ENCODE measurements at places on chromosomes 3 and 15.

DNA sequence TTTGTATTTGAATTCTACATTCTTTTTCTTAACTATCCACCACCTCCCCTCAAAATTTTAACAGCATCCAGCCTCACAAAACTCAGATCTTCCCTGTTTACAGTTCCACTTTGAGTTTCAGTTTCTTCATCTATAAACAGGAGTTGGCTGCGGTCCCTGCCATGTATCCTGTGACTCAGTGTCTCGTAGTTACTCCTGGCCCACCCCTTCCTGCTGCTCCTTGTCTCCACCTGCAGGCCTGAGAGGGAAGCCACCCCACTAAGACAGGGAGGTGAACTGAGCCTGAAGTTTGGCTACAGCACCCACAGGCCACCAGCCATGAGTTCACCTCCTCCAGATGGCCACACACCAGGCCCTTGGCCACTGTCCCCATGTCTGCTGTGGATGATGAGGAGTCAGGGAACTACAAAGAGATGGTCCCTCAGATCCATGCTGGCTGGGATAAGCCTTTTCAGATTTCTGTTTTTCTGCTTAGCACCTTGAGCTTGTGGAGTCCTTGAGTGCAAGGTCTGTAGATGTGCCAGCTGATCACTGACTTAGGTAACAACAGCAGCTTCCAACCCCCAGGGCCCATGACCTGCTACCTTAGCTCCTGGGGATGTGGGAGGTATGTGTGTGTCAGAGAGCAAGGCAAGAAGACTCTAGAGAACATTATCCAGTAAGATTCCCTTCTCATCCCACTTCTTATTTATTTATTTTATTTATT is 37.5 kb downstream of the CD86 start:
- peak; percentile 66 for DNase-seq
- H3K27ac ChIP-seq = peak overlapping the region; percentile 63
- H3K27me3 ChIP-seq = peaks cover 3% of the 10 kb centered on the region
- H3K4me1 ChIP-seq = peaks cover 30% of the 10 kb centered on the region

DNA sequence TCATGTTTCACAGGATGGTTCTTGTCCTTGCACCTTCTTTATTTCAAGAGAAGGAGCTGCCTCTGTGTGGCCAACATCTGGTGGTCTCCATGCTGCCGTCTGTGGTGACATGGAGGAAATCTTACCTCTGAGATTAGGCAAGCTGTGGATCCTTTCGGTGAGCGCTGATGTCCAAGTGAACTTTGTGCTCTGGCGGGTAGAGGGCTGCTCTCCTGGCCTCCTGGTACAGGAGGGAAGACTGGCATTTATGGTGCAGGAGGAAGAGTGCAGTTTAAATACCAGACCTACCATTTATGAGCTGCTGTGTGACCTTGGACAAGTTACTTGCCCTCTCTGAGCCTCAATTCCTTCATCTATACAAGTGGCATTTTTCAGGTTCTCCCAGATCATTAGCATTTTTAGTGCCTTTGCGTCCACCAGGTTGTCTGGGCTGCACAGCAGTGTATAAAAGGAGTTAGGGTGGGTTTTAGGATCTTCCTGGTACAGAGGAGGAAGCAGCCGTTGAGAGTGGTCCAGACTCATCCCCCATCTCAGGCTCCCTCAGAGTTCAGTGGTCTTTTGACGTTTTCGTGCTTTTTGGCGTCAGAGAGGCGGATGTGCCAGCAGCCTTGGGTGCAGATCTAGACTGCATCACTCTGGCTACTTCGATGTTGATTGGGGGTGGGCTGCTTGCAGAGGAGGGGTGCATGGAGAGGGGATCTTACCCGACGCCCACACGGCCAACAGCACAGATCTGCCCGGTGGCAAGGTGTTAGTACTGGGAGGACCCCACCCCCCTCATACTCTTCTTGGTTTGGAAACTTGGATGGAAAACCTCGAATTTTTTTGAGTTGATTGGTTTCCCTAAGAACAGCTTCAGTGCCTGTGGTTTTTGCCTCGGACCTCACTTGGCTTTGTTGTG is 162.2 kb downstream of the ITPR1 start:
- H3K4me1 ChIP-seq = peaks cover 4% of the 10 kb centered on the region
- H3K4me3 ChIP-seq = no peak overlapping the region
- H3K27me3 ChIP-seq = no peaks in the 10 kb centered on the region
- H3K36me3 ChIP-seq = peaks cover 87% of the 10 kb centered on the region
- DNase-seq = no peak

DNA sequence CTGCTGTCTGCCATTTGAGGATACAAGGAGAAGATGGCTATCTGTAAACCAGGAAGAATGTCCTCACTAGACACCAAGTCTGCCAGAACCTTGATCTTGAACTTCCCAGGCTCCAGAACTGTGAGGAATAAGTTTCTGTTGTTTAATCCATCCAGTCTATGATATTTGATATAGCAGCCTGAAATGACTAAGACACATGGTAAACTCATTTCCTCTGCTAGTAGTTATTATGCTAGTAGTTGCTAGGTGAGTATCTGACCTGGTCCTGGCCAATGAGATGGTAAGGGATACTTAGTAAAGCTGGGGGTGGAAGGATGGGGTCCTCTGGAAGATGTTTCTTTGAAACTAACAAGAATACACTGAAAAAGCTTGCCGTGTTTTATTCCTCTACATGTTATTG is 280.7 kb upstream of the ARHGEF26 start:
- DNase-seq = no peak
- H3K27ac ChIP-seq = no peak overlapping the region
- no peaks in the 10 kb centered on the region for H3K4me1 ChIP-seq
- H3K36me3 ChIP-seq = no peaks in the 10 kb centered on the region

DNA sequence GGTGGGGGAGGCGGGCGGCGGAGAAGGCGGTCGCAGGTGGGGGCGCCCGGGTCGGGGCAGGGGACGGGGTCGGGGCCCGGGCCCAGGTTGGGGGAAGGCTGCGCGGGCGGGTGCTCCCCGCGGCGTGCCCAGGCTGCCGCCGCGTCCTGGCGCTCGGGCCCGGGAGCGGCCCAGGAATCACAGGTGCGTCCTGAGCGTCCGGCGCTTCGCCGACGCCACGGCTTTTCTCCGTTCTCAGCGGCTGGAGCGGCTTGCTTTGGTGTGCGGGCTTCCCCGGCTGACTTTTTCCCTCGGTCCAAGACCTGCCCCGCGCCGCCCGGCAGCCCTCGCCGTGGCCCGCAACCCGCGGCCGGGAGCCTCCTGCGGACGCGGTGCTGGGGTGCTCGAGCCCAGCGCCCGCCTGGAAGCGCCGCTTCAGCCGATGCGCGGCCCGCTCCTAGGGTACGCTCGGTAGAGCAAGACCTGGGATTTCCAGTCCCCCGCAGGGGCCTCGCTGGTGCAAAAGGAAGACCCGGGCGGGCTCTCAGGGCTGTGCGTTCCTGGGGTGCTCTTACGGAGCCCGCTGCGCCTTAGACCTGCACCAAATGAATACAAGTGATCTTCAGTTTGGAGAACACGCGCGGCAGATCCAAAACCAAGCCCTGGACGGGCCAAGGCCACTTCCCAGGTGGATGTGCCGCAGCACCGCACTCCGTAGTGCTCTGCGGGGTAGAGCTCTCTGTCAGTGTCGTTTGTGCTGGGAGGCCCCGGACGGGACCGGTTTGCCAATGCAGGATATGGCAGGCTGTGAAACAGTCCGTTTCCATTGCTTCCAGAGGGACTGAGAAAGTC is 639 bp downstream of the NIPA1 start:
- peaks cover 47% of the 10 kb centered on the region for H3K4me1 ChIP-seq
- H3K36me3 ChIP-seq = peaks cover 39% of the 10 kb centered on the region

DNA sequence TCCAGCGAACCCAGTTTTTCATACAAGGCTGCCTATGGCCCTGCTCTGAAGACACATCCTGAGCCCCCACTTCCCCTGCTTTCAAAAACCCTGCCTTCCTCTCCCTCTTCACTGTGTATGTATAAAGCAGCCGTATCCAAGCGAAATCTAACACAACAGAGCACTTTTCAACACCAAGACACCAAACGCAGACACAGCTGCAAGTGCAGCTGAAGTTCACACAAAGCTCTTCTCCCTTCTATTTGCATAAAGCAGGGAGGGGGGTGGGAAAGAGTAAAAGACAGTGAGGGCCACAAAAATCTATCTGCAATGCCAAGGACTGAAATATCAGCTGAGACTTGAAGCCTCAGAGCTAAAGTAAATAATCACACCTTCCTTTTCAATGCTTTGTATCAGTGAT is 35.1 kb upstream of the CSPG5 start:
- peaks cover 2% of the 10 kb centered on the region for H3K4me1 ChIP-seq
- DNase-seq = no peak
- H3K36me3 ChIP-seq = peaks cover 66% of the 10 kb centered on the region
- H3K4me3 ChIP-seq = no peak overlapping the region
- no peaks in the 10 kb centered on the region for H3K27me3 ChIP-seq
- no peak overlapping the region for H3K27ac ChIP-seq

DNA sequence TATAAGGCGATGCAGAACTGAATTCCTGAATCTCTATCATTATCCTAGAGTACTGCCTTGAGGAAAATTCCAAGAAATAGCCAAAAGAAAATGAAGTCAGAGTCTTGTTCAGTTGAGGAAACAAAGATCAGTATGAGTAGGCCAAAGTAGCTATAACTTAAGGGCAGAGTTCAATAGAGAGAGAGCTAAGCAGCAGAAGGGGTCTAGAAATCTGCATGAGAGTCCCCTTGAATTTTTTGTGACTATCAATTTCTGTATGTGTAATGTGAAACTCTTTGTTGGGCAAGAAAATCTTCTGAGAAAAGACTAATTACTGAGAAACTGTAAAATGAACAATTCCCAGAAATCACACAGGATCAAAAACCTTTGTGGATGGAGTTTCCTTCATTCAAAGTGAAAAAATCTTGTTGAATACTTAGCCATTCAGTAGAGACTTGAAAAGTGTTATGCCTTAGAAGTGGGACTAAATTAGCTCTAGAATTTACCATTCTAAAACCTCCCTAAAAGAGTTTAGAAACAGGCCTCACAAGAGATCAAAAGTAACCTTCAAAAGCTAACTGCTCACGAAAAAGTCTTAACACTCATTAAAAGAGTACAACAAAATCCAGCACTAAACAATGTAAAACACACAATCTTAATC is 43.1 kb upstream of the FNDC3B start:
- DNase-seq = no peak
- H3K4me1 ChIP-seq = peaks cover 10% of the 10 kb centered on the region
- H3K27me3 ChIP-seq = peaks cover 2% of the 10 kb centered on the region
- H3K4me3 ChIP-seq = no peak overlapping the region

DNA sequence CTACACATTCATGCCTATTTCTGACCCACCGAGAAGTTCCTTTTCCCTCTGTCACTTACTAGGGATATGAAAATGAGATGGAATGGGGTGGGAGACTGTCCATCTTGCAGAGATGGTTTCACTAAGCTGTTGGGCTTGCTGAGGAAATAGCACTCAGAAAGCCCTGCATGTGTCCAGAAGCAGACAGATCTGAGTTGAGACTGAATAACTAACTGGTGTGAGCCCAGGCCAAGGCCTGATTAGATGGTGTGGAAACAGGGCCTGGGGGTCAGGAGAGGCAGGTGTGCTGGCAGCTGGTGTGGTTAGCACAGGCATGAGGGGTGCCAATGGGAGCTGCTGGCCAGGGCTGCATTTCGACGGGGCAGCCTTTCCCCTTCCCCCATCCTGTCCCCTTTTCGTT is 72.1 kb downstream of the CLSTN2 start:
- H3K4me1 ChIP-seq = no peaks in the 10 kb centered on the region
- no peak overlapping the region for H3K4me3 ChIP-seq
- no peak for DNase-seq
- no peak overlapping the region for H3K27ac ChIP-seq
- H3K36me3 ChIP-seq = no peaks in the 10 kb centered on the region

GRCh38 chr3:115325539-115325938 is 178.5 kb upstream of the ZBTB20 start:
- H3K36me3 ChIP-seq = no peaks in the 10 kb centered on the region
- no peak for DNase-seq
- no peaks in the 10 kb centered on the region for H3K4me1 ChIP-seq
- H3K27me3 ChIP-seq = no peaks in the 10 kb centered on the region
- H3K4me3 ChIP-seq = no peak overlapping the region

- DNase-seq = no peak
- no peak overlapping the region for H3K4me3 ChIP-seq
- H3K36me3 ChIP-seq = no peaks in the 10 kb centered on the region
- no peak overlapping the region for H3K27ac ChIP-seq
Measured at GRCh38 chr15:99090011-99090699, 14.7 kb upstream of the SYNM start.

GRCh38 chr15:58554758-58555157 is 123.0 kb downstream of the LIPC start:
- no peak for DNase-seq
- H3K27me3 ChIP-seq = peaks cover 3% of the 10 kb centered on the region
- H3K27ac ChIP-seq = no peak overlapping the region
- no peak overlapping the region for H3K4me3 ChIP-seq

- H3K27ac ChIP-seq = no peak overlapping the region
- peaks cover 93% of the 10 kb centered on the region for H3K36me3 ChIP-seq
- no peak overlapping the region for H3K4me3 ChIP-seq
Measured at GRCh38 chr3:53239800-53240199, 16.0 kb downstream of the TKT start.

DNA sequence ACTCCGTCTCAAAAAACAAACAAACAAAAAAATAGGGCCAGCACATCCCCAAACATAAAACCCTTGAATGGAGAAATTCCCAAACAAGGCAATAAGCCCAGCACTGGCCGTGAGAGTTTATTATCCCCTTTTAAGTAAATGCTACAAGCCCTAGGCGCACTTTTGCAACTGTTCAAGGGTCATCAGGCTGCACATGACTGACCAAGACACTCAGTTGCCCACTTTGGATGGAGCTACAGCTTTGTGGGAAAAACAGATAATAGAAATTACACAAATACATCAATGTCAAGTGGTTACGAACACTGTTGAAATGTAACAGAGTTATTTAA is 33.7 kb upstream of the ZNF445 start:
- H3K4me3 ChIP-seq = peak overlapping the region; percentile 90
- peaks cover 24% of the 10 kb centered on the region for H3K36me3 ChIP-seq
- H3K27me3 ChIP-seq = no peaks in the 10 kb centered on the region
- peaks cover 36% of the 10 kb centered on the region for H3K4me1 ChIP-seq

- peaks cover 16% of the 10 kb centered on the region for H3K27me3 ChIP-seq
- peak; percentile 57 for DNase-seq
- H3K36me3 ChIP-seq = no peaks in the 10 kb centered on the region
- no peak overlapping the region for H3K27ac ChIP-seq
Measured at GRCh38 chr15:51751697-51752683, 593 bp downstream of the TMOD2 start.

GRCh38 chr15:38547255-38547997 is 17.2 kb downstream of the RASGRP1 start:
- no peaks in the 10 kb centered on the region for H3K27me3 ChIP-seq
- peak overlapping the region; percentile 84 for H3K27ac ChIP-seq
- no peak overlapping the region for H3K4me3 ChIP-seq

GRCh38 chr3:39144095-39144747 is 9.2 kb downstream of the CSRNP1 start:
- H3K27ac ChIP-seq = peak overlapping the region; percentile 79
- no peak overlapping the region for H3K4me3 ChIP-seq
- peaks cover 100% of the 10 kb centered on the region for H3K36me3 ChIP-seq
- DNase-seq = no peak
- H3K4me1 ChIP-seq = peaks cover 88% of the 10 kb centered on the region

All from activated T-cell treated with anti-CD3 and anti-CD28 coated beads, Interleukin-2, amount 50 U/mL, for 24 hours (primary cell).